ENCODE measurements at places on chromosomes 6 and 20. TPM values are rescaled to one million over a fixed set of nuclear protein-coding genes. Genes with fewer than 3 reads are reported as not detected.

HMGCLL1 gene
- total RNA-seq: not detected

EYS gene
- total RNA-seq: not detected

OPN5 gene
- total RNA-seq: not detected

STMND1 gene
- total RNA-seq: not detected

Data from activated CD8-positive, alpha-beta memory T cell treated with anti-CD3 and anti-CD28 coated beads, Interleukin-2, amount 10 ng/mL, durations not matched to agents 7 days and 5 days (primary cell).